Cerebellar nuclear complex (tissue), 1 donor: ENCODE measurements at places on chromosomes 13 and 19.

DNA sequence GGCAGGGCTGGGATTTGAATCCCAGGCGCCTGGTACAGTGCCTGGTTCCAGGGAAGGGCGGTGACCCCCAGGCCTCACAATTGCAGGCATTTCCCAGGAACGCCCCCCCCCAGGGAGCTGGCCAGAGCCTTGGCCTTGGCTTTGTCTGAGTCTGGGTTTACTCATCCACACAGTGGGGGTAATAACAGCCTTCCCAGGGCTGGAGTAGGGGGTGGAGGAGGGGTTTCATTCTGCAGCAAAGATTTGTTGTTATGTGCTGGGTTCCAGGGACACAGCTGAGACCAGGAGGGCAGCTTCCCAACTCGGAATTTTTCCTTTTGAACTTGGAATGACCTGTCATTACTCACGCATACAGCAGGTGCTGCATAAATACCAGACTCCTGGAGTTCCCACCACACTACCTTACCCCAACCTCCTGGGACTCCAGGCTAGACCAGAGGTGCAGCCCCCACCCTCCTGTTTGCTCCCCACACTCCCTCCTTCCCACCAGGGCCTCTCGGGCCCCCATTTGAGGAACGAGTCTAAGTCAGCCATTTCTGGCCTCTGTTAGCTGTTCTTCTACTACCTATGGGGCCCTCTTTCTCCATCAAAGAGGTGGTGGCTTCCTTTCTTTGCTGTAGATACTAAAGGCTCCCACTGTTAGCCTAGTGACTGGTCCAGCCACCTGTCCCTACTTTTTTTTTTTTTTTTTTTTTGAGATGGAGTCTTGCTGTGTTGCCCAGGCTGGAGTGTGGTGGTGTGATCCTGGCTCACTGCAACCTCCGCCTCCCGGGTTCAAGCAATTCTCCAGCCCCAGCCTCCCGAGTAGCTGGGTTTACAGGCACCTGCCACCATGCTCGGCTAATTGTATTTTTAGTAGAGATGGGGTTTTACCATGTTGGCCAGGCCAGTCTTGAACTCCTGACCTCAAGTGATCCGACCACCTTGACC, 1.6 kb upstream of the ADAMTS10 start:
- DNase-seq: no peak

DNA sequence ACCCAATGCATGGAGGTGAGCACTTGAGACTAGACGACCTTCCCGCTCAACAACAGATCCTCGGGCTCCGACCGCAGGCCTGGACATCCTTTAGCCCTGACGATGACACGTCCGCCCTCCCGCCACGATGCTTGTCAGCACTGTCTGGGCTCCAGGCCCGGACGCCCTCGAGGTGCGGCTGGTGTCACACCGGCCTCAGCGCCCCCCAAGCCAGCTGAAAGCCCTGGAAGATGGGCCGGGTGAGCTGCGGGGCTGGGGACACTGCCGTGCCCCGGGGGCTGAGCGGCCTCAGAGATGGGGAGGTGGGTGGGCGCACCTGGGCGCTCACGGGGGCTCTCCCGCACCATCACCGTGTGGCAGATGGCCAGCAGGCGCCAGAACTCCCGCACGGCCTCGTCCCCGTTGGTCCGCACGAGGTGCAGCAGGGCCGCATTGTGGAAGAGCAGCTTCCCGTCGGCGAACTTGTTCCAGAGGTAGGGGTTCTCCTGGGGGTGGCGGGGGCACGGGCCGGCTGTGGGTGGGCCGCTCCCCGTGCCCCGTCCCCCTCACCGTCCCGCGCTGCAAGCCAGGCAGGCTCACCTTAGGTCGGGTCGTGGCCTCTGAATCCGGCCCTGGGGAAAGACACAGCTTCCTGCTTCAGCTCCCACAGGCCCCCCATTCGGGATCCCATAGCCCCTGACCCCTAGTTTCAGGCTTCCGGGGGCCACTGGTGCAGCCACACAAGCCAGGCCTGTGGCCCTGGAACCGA, 15.5 kb downstream of the ATP8B3 start:
- DNase-seq: no peak

DNA sequence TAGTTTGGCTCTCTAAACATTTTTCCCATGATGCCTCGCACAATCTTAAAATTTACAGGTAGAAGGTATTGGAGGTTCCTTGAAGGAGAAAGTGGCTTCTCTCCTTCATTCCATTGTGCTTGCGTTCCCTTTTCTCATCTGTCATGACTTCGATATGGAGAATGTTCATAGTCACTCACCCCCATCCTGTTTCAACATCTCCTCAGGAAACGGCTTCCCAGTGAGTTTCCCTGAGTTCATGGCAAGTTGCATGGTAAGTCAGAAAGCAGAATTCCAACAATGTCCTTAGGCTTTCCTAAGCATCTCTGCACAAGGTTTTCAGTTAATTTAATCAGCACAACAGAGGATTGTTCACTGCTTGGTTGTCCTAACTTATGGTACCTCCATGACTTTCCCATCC, 581.8 kb upstream of the SLITRK5 start:
- DNase-seq: no peak

DNA sequence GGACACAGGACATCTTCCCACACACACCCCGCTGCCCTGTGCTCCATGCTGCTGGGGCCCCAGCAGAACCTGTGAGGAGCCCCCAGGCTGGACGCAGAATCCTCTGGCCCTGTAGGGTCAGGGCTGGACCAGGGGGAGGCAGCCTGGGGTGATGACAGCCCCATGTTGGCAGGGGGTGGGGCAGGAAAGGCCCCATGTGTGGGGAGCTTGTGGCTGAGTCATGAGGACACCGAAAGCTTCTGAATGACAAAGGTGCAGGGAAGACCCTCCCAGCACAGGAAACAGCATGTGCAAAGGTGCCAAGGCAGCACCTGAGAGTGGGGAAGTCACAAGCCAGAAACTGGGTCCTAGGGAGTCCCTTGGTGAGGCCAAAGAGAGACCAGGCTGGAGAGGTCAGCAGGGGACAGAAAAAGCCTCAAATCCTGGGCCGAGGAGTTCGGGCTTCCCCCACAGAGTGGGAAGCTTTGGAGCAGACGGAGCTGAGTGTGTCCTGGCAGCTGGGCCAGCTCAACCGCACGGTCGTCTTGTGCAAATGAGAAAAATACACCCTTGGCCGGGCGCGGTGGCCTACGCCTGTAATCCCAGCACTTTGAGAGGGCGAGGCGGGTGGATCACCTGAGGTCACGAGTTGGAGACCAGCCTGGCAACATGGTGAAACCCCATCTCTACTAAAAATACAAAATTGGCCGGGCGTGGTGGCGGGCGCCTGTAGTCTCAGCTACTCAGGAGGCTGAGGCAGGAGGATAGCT, 17.5 kb downstream of the ATP8B3 start:
- DNase-seq: no peak

- DNase-seq: no peak
Measured at GRCh38 chr13:75296641-75297040, 185.3 kb downstream of the TBC1D4 start.

- DNase-seq: no peak
Measured at GRCh38 chr13:45047394-45048310, 58.3 kb downstream of the GPALPP1 start.

GRCh38 chr19:7262470-7262869, 31.7 kb downstream of the INSR start:
- DNase-seq: no peak

- no peak for DNase-seq
Measured at GRCh38 chr13:25200783-25201182, 28.7 kb upstream of the AMER2 start.

- no peak for DNase-seq
Measured at GRCh38 chr13:105232439-105232838, 1303.0 kb downstream of the EFNB2 start.

GRCh38 chr13:32314271-32315237, 609 bp downstream of the ZAR1L start:
- no peak for DNase-seq

DNA sequence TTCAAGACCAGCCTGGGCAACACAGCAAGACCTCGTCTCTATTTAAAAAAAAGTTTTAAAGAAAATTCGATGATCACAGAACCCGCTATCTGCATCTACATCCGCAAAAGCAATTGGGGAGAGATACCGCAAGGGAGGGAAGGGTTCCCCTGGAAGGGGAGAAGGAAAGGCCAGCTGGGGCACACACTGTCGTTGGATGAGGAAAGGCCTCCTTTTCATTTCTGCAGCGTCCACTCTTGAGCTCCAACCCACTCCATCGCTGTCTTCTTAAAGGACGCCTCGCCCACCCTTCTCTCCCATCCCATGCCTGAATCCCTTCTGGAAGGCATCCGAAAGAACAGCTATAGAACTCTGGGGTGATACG, 3.2 kb upstream of the PRKCG start:
- DNase-seq: no peak

GRCh38 chr13:50612717-50613116, 230.8 kb downstream of the DLEU7 start:
- DNase-seq: no peak

- DNase-seq: no peak
Measured at GRCh38 chr13:73591861-73592260, 533.1 kb downstream of the KLF5 start.

- DNase-seq: no peak
Measured at GRCh38 chr13:32022311-32022710, 9.3 kb upstream of the FRY start.

GRCh38 chr13:44393391-44393790, 19.8 kb downstream of the SERP2 start:
- DNase-seq: no peak

GRCh38 chr13:33070713-33071112, 54.5 kb downstream of the KL start:
- DNase-seq: no peak

DNA sequence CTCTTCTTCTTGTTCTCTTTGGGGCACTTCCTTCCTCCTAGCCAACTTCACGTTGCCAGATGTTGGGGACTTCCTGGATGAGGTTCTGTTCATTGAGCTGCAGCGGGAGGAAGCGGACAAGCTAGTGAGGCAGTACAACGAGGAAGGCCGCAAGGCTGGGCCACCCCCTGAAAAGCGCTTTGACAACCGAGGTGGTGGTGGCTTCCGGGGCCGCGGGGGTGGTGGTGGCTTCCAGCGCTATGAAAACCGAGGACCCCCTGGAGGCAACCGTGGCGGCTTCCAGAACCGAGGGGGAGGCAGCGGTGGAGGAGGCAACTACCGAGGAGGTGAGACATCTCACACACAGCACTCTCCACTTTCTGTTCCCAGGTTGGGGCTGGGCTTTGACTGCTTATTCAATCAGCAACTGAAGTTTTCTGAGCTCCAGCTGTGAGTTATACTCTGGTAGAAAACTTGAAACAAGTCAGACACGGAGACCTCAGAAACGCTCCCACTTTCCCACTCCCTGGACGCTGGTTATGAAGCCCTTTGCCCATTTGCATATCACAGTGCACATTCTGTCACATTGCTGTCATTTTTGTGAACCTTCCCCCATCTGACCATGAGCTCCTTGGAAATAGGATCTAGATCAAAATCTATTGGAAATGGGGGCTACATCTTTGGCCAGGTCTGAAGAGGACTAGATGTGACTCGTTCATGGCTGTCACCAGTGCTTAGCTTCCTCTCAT, 7.2 kb upstream of the CCDC97 start:
- DNase-seq: no peak

- DNase-seq: no peak
Measured at GRCh38 chr19:29667387-29667783, 2.1 kb downstream of the PLEKHF1 start.

- DNase-seq: no peak
Measured at GRCh38 chr19:1245494-1246264, 2.7 kb upstream of the MIDN start.

DNA sequence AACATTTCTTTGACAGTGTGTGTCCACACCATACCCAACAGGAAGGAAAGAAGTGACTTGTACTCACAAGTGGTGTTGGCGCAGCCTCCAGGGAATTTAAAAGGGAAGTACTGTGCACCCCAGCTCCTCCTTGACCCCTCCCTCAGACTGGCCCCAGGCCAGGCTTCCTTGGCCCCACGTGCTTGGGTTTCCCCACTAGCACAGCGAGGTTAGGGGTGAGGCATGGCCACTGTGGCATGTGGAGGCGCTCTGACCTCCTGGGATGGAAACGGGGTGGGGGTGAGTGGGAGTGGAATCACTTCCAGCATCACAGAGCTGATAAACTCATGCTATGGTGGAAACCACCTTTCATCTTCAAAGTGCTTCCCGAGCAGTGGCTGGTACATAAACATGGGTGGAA, 168.6 kb downstream of the ZNF536 start:
- no peak for DNase-seq

DNA sequence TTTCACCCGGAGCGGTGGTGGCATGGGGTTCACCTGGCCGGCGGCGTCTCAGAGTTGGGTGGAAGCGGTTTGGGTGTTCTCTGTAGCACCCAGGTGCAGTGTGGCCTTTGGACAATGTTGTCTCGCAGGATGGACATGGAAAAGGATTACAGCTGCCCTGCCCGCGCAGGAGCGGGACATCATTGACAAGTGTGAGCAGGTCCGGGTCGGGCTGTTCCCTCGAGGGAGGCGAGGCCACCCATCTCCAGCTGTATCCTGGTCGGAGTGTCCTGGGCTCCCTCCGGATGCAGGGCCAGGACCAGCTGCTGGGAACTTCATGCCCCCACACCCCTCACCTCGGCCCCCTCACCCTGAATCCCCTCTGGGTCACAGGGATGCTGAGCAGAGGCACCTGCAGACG, 7.8 kb upstream of the ZNF14 start:
- no peak for DNase-seq

GRCh38 chr19:44608391-44608821, 5.0 kb upstream of the IGSF23 start:
- no peak for DNase-seq

GRCh38 chr19:34808566-34808965, 35.6 kb upstream of the ZNF599 start:
- DNase-seq: no peak

DNA sequence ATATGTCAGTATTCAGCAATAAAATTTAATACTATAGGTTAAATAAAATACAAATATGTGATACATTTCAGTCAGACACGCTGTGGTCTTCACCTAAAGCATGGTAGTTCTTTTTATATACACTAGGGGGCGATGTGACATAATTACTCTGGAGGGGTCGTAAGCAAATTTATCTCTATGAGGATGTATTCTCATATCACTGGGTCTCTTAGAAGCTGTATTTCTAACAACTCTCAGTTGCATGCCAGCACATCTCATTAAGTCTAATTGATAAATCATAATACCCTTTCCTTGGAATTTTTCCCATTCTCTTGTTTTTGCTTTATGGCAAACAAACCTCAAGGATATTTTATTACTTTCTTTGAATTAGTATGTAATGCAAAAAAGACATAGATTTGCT, 3.9 kb upstream of the PCDH17 start:
- DNase-seq: no peak

DNA sequence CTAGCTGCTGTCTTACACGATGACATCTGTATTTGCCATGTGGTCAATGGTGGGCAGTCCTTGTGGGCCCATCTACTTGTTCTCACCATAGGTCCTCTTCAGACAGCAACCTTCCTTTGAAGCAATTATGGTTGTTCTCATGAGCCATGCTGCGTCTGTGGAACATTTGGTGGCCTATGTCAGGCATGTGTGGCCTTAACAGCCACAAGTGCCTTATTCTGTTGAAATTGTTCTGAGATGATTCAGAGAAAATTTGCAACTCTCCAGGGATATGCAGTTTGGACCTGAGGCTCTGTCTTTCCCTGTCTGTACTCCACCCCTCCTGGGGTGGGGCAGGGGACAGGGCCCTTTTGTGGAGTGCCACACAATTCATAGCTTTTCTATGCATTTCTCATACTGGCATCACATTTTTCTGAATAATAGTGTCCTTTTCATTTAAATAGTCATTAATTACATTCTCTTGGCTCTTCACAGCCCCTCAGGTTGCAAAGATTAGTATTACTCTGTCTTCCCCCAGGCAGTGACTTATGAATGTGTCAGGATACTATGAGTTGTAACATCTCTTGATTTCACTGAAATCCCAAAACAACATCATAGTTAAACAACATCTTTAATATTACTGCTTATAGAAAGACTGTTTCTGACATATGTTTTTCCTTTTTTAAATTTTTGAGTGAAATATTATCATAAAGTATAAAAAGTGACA, 102.1 kb downstream of the ITGBL1 start:
- no peak for DNase-seq
